ENCODE measurements at places on chromosomes 2 and 18. TPM values are rescaled to one million over a fixed set of nuclear protein-coding genes. Genes with fewer than 3 reads are reported as not detected.

DNA sequence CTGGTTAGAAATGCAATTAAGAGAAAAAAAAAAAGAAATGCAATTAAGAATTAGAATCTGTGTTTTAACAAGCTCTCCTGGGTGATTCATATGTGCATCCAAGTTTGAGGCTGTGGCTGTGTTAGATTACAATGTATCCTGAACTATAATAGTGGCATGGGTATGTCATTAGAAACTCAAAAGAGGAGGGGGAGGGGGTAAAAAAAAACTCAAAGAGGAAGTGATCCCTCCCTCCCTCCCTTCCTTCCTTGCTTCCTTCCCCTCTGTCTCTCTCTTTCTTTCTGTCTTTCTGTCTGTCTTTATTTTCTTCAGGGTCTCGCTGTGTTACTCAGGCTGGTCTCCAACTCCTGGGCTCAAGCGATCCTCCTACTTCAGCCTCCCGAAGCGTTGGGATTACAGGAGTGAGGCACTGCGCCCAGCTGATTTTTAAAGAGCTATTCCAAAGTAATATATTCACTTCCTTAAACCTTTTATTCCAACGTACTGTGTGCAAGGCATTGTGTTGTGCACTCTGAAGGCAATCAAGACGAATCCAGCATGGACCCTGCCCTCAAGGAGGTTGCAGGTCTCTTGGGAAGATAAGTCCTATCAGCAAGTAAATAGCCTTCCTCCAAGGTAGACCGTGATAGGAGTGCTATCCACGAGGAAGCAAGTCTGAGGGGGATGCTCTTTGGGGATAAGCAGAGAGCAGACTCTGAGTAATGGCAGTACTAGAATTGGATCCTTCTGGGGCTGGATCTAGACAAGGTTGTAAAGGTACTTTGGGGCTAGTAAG lies 35.9 kb upstream of the MCFD2 start:
- peak; percentile 5 for DNase-seq

DNA sequence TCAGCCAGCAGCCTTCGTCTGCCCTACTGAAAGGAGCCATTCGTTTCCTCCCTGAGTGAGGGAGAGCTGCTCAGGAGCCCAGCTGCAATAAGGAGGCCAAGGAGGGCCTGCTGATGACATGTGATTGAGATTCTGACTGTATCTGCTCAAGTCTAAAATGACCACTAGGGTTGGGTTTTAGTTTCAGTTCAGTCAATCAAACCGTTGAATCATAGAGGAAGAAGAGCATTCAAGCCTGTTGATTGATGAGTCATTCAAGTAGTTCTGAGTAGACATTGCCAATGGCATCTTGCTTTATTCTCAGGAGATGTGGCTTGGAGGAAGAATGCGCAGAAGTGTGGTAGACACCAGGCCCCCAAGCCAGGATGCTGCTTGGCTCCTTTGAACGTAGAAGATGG lies 19.9 kb upstream of the BCL2L11 start:
- no peak for DNase-seq

DNA sequence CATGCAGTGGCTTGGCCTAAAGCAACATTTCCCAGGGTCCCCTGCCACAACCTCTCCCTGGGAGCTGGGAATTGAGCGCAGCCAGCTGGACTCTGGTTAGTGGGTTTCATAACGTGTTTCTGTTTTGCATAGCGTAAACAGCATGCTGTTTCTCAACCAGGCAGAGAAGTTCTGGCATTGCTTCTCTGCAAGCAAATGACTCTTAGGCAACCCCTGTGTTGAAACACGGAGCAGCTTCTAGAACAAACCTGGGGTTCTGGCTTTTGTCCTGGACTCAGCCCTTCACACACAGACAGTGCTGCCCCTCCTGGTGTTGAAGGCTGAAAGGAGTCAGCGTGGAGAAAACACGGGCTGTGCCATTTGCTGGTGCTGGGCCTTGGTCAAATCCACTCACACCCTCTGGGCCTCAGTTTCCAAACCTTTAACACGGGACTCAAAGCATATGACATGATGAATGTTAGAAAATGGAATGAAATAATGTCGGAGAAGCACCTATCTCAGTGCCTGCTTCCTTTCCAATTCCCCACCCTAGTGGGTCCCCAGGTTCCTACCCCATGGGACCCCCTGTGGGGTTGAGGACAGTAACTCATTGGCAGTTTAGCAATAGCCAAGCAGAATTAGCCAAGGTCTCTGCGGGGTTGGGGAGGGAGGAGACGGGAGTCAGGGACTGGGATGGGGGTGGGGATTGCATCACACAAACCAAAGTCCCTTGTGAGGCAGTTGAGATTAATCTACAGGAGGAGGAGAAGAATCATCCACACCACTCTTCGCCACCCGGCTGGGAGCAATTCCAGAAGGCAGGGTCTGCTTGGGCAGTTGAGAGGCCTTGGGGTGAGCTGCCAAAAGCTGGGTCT lies 30.2 kb upstream of the IL1R2 start:
- peak; percentile 97 for DNase-seq

The EML6 gene
- total RNA-seq = 1.4 TPM

The POTEJ gene
- total RNA-seq = not detected

The ANKAR gene
- 27.7 TPM for total RNA-seq

Measured in sigmoid colon (tissue), 7 donors.